ENCODE measurements at places on chromosomes 2 and 18. TPM values are rescaled to one million over a fixed set of nuclear protein-coding genes. Genes with fewer than 3 reads are reported as not detected.
A peak's percentile ranks its signal among the peaks of the same experiment; 100 is the strongest.

C2orf68 gene
- total RNA-seq, result 32.6 TPM

- DNase-seq, result no peak
These were observed 414.6 kb downstream of the TMEM182 start for GRCh38 chr2:103176294-103176915.

DNA sequence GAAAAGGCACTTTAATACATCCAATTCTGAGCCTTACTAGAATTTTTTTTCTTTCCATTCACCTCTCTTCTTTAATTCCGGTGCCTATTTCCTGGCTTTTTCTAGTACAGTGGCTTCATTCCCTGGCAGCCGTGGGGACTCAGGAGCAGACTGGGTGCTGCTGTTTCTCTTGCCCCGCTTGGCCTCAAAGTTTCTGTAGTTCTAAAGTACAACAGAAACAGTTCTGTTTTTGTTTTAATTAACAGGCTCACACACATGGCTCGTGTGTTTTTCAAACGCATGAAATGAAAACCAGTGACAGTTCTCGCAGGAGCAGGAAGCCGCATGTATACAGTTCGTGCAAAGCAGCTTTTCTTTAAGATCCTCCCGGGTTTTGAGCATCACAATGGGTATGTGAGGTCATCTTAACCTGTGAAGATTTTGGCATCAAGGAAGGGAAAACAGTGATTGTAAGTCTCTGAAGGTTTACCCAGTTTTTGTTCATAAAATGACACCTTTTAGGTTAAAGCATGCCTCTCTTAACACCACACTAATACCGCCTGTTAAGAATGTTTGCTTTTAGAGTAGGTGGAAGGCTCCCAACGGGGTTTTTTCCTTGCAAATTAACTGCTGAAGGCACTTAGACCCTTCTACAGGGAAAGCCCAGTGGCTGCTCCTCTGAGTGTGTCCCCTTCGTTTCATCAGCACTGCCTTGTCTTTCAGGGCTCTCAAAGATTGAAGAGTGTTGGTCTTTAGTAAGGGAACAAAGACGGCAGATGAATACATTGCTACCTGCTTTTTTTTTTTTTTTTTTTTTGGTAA, 5.8 kb downstream of the FZD7 start:
- DNase-seq, result peak; percentile 28

ELOA2 gene
- not detected for total RNA-seq

DNA sequence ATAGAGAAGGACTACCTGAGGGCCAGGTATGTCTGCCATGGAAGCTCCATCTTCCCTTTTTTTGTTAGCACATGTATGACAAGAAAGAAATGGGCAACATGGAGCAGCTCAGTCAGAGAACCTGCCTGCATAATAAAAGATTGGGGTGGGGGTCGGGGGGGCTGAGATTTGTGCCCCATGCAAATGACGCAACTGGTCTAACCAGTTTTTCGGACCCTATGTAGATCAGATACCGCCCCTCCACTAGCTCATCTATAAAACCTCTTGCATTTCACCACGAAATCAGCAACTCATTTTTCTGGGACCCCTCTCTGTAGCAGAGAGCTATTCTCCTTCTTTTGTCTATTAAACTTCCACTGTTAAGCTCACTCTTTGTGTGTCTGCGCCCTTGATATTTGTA, 657.2 kb downstream of the ERBB4 start:
- DNase-seq, result no peak

UGT1A3 gene
- total RNA-seq, result not detected

AQP4 gene
- 0.12 TPM for total RNA-seq

- DNase-seq, result no peak
These were observed at the start of gene TBR1 for GRCh38 chr2:161415987-161416707. Gene TBR1 (plus strand): TSS chr2:161416297. CDS start chr2:161416411, 114 bp downstream.

DNA sequence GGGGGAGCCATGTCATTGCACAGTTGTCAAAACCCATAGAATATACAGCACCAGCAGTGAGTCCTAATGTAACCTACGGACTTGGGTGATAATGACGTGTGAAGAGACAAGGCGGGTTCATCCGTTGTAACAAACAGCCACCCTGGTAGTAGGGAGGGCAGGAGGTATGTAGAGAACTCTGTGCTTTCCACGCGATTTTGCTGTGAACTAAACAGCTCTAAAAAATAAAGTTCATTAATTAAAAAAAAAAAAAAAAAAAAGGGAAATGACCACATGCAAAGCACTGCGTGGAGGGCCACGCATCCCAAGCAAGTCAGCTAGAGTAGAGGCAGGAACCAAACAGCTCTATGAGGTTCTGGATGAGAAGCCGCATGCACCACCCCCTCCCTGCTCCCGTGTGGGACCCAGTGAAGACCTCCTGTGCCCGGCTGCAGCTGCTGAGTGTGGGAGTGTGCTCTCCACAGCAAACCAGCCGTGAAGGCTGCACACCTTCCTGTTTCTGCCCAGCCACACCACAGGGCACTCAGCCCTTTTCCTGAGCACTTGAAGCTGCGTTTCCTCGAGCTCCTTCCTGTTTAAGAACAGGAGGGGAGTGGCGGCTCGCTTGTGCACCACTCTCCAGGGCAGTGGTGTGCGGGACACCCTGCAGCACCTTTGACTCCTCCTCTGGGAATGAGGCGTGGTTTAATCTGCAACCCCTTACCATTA, 65.6 kb downstream of the ODC1 start:
- no peak for DNase-seq

- no peak for DNase-seq
These were observed 213.0 kb upstream of the SETBP1 start for GRCh38 chr18:44467718-44468117.

RGPD4 gene
- total RNA-seq, result not detected

GRCh38 chr2:223959688-223960087, 2.4 kb downstream of the MRPL44 start:
- peak; percentile 72 for DNase-seq

IGFBP5 gene
- 132 TPM for total RNA-seq

DNA sequence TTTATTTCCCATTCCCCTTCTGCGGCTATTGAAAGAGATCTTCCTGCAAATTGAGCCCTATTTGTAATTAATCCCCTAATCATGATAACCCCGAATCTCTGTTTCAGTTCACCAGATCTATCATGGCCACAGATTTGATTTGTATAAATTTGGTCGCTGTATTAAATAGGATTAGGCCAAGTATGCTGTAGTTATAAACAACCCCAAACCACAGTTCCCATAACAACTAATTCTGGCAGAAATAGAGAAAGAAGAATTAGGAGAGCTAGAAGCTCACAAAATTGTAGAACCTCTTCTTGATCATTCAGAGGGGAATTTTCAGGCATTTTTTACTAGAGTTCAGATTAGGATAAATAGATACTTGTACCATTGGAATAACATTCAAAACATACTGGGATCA, 433.7 kb upstream of the TNP1 start:
- no peak for DNase-seq

DNA sequence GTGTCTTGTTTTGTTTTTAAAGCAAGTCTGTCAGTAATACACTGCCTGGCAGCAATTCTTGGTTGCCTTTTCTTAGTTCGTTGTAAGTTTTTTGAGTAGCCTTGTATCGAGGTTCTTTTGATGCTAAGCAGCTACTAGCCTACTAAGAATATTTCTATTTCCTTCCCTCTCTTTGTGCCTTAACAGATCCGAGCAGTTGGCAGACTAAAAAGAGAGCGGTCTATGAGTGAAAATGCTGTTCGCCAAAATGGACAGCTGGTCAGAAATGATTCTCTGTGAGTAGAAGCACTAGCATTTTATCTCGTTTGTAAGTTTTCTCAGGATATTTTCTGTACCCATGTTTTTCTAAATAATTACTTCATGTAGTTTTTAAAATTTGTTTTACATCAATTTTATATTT, 15.1 kb downstream of the MFF start:
- no peak for DNase-seq

DNA sequence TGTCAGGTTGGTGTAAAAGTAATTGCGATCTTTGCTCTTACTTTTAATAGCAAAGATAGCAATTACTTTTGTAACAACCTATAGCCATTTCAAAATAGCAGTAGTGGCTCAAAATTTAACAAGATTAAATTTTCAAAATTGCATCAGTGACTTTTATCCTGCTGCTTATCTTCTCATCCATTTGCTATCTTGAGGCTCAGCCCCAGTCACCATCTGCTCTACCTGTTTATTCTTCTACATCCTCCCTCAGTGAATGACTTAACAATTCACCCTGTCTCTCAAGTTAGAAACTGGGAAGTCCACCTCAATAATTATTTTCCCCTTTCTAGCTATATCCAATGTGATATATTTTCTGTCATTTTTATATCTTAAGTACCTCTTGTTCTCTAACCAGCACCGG, 148.6 kb upstream of the ZNF804A start:
- DNase-seq, result no peak

PRR30 gene
- total RNA-seq, result not detected

DNA sequence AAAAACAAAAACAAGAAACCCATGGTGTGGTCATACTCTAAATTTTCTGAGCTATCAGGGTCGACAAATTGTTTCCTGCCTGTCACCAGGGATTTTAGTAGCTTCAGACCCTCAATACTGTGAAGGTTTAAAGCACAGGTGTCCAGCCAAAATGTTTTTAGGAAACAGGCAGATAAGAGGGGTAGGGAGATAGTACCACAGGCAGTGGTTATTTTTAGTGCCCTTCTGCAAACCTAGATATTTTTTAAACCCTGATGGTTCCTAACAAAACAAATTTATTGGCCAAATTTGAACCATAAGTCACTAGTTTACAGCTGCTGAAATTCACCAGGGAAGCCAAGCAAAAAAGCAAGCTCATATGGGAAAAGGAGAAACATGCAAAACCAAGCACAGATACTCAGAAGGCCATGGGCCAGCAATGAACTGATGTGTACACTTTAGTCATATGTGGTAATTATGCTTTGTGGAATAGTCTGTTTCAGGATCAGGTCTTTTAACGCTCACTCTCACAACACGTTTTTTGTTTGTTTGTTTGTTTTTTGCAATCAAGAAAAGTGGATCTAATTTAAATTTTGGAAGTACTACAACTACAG, 156.8 kb upstream of the STK17B start:
- no peak for DNase-seq

SKOR2 gene
- not detected for total RNA-seq

TTN gene
- 1,214 TPM for total RNA-seq

DNA sequence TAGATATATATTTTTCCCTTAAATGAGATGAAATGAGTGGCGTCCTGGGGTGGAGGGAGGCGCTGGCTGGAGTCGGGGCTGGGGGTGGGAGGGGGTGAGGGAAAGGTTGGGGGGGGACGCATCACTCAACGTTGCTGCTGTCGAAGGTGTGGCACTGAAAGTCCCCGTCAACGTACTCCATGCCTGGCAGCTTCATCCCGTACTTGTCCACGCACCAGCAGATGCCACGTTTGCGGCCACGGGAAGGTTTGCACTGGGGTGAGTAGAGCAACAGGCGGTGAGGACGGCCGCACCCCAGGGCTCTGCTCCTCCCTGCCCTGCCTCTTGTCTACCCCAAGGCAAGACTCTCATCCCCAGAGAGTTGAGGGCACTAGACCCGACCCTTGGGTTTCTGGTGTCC, 18.7 kb downstream of the IGFBP5 start:
- DNase-seq, result no peak

DNA sequence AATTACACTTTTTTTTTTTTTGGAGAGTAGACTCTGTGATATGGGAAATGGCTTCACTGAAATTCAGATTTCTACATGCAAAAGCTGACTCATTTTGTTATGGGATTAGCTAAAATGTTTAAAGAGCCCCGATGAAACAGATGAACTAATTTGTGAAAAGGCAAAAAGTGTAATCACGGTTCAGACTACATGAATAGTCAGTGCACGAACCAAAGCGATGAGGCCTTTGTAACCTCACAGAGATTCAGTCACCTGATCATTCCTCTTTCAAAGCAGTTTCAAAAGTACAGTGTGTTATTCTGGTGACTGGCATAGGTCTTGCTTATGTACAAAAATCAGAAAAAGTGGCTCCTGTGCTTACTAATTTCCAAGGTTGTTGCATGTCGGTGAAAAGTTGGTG, 44.6 kb downstream of the TGIF1 start:
- DNase-seq, result no peak

GRCh38 chr2:224038049-224038829, 847 bp downstream of the SERPINE2 start:
- peak; percentile 46 for DNase-seq

GRCh38 chr2:200258881-200259576, 47.5 kb upstream of the SPATS2L start:
- DNase-seq, result no peak

RAB17 gene
- 4.7 TPM for total RNA-seq

PLEK gene
- not detected for total RNA-seq

- no peak for DNase-seq
These were observed 15.2 kb downstream of the GKN2 start for GRCh38 chr2:68937346-68938055.

IL1B gene
- not detected for total RNA-seq

DPYSL5 gene
- total RNA-seq, result 4.5 TPM

GRCh38 chr2:220885593-220885992, 686.5 kb downstream of the EPHA4 start:
- DNase-seq, result no peak

GRCh38 chr2:127721311-127721977, 20.1 kb downstream of the SFT2D3 start:
- no peak for DNase-seq

DNA sequence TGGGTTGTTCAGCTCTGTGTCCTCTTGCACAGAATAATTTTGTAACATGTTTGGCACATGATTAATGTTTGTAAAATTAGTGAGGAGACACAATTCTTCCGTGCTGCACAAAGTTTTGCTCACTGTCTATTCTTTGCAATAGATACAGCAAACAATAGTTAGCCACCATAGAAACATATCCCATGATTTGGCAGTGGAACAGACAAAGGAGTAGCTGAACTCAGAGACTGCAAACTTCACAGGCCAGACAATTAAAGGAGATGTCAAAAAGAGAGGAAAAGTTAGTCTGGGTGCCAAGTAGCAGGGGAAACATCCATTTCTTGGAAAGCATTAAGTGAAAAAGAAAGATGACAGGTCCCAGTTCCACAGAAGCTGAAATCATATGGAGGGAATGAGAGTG, 267.4 kb upstream of the NRXN1 start:
- DNase-seq, result no peak

- no peak for DNase-seq
These were observed 3.4 kb downstream of the CCDC93 start for GRCh38 chr2:118010473-118010872.

GRCh38 chr18:48913201-48913600, 37.6 kb downstream of the SMAD7 start:
- no peak for DNase-seq

ARHGAP25 gene
- 3.0 TPM for total RNA-seq

DNA sequence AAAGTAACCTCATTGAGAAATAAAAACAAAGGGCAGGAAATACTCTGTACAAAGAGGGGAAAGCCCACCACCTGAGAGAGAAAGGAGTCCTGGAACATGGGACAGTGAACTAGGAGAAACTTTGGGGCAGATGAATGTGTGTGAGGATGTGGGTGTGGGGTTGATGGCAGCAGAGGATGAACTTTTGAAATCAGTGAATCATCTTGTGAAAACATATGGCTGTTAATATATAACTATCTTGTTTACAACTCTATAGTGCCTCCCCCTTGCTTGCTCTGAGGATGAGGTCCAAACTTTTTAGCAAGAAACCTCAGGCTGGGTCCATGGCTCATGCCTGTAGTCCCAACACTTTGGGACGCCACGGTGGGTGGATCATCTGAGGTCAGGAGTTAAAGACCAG, 171.8 kb upstream of the LHCGR start:
- DNase-seq, result no peak

Measured in cardiac muscle cell (in vitro differentiated cells and primary cell).